ENCODE measurements at places on chromosomes 16 and 17.

DNA sequence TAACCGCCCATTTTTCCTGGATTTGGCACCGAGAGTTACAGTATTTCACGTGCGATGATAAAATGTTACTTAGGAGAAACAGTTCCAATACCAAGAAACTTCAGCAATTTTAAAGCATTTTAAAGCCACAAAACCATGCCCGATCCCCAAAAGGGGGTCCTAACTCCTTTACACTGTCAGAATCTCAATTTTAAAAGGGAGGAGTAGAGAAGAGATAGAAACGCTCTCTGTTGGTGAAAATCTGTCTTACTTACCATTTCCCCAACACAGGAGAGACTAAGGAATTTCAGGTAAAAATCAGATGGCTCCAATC is 526 bp upstream of the RNASEK start:
- DNase-seq: no peak

GRCh38 chr16:4506450-4506849 is 30.3 kb downstream of the HMOX2 start:
- no peak for DNase-seq

- DNase-seq: no peak
Observed at GRCh38 chr16:56956076-56956475, 5.7 kb upstream of the CETP start.

GRCh38 chr17:67151717-67152116 is 93.3 kb downstream of the HELZ start:
- no peak for DNase-seq

DNA sequence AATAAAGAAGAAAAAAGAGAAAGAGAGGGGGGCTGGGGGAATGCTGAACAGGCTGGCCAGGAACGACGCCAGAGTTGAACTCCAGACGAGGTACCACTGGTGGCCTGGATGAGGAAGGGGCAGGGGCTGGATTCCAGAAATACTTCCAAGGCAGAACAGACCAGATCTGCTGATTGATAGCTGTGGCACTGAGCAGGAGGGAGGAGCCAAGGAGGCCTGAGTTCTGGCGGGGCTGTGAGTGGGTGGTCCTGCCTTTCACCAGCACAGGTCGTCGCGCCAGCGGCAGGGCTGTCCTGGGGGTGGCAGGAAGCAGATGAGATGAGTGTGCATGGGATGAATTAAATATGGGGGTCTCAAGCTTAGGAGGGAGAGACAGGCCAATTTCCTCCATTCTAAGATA is 5.5 kb downstream of the CCDC42 start:
- no peak for DNase-seq

DNA sequence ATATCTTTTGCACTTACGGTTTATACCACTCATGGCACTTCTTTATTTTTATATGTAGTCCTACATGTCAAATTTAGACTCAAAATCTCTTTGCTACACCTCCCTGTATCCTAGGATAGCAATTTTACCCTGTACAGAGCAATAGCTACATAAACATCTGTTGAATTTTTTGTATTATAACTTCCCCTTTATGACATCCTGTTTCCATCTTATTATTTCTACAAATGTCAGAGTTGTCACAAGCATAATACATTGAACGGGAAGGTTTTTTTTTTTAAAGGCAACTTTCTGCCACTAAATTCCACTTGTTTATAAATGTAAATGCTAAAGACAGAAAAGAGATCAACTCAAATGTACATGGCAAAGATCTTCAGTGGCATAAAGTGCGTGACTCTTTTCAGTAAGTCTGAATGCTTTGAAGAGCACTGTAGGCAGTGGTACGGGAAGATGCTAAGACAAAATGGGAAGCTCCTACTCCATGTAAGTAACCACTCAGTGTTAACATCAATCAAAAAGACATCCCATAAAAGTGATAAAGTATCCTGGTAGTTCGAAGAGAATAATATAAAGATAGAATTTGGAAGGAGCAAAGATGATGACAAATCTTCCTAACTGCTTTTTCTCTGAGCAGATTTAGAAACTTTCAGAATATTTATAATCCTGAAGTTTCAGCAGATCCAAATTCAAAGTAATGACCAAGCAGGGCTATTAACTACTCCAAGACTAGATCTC is 26.8 kb downstream of the GNA13 start:
- no peak for DNase-seq
